ENCODE measurements at places on chromosomes 3 and 15.

GRCh38 chr15:62782071-62782841 is 260.3 kb upstream of the TPM1 start:
- peak; percentile 65 for DNase-seq

GRCh38 chr3:140816372-140817195 is 125.1 kb upstream of the SLC25A36 start:
- DNase-seq, result peak; percentile 50

DNA sequence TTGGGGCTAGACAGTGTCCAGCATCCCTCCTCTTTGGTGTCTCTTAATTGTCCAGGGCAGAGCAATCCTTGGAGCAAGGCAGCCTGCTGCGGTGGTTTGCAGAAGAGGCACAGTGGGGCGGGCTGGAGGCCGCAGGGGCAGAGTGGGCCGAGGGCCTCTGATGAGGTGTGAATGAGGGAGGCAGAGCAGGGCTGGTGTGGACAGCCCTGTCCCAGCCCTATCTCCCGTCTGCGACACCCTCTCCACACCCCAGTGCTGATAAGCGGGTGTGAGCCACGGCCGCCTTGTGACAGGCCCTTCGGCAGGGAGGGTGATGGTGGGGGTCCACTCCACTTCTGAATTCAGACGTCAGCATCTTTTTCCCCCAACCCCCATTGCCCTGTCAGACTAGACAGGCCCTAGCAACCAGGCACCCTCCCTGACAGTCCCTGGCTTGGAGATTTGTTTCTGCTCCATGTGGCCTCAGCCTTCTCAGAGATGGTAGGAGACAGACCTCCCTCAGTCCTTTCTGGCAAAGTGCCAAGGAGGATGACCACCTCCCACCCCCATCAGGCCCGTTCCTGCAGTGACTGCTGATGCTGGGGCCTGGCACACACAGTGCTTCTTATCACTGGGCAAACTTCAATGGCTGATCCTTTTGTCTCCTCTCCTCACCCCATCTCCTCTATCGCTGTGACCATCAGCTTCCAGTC is 37.3 kb downstream of the EXOG start:
- DNase-seq, result no peak

- DNase-seq, result peak; percentile 76
Observed at GRCh38 chr15:77118882-77119321, 48.0 kb upstream of the TSPAN3 start.

- DNase-seq, result no peak
Observed at GRCh38 chr3:107323723-107324122, 53.5 kb upstream of the CCDC54 start.

DNA sequence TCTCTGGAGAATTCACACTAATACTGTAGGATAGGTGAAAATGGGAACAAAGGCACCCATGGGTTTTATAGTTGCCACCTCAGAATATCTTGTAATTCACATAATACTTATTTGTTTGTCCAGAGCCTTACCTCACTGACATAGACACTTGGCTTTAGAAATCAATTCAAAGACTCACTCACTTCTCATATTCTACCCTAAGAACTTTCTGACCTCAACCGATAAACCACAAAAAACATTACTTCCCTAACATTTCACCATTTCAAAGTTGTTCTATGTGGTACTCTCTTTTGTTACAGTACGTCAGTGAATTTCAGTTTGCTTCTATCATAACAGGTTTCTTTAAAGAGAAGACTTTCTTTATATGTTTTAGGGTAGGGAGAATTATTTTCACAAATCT is 359.3 kb downstream of the IGSF11 start:
- peak; percentile 4 for DNase-seq

DNA sequence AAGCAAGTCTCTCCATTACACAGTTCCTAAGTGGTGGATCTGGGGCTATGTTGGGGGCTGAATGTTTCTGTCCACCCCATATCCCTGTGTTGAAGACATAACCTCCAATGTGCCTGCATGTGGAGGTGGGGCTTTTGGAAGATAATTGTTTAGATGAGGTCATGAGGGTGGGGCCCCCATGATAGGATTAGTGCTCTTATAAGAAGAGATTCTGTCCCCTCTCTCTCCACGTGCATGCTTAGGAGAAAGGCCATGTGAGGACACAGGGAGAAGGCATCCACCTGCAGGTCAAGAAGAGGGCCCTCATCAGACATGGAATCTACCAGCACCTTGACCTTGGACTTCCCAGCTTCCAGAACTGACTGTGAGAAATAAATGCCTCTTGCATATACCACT is 231.0 kb upstream of the CHRNA7 start:
- no peak for DNase-seq

DNA sequence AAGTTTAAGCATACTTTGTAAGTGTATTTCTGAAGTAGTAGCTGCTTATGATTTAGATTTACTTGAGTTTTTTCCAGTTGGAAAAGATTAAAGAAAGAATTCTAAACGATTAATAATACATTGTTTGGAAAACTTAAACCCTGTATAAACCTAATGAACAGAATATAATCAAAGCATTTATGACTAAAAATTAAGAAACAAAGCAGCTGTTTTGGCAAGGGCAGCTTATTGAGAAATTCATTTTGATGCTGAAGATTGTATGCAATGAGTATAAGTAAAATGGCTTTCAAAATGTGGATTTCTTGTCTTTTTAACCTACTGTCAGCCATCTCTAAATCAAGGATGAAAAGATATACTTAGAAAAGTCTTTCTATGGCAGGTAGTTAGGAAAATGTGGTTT is 140.2 kb downstream of the POLQ start:
- DNase-seq, result no peak

DNA sequence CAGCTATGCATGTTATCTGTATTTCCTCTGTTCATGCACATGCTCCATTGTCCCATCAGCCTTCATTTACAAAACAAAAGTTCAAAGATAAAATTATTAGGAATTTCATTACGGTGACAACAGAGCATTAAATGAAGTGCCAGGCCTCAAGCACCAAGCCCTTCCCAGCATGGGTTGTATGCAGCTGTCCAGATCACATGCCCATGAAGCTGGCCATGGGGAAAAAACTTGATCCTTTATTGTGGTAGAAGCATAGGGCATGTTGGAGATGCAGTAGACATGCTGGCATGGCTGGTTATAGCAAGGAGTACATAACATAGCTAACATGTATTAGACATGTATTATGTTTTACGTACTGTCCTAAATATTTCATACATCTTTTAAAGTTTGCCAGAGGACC is 4.1 kb upstream of the THRB start:
- no peak for DNase-seq
